Activated CD4-positive, alpha-beta memory T cell treated with anti-CD3 and anti-CD28 coated beads for 36 hours (primary cell): ENCODE measurements at places on chromosomes 7 and 10. TPM values are rescaled to one million over a fixed set of nuclear protein-coding genes. Genes with fewer than 3 reads are reported as not detected.

FEZF1 gene
- total RNA-seq = not detected

SH2D4B gene
- not detected for total RNA-seq

RPS24 gene
- total RNA-seq = 1,722 TPM

SORBS1 gene
- 1.8 TPM for total RNA-seq

ZP3 gene
- total RNA-seq = 20.4 TPM

CDHR1 gene
- total RNA-seq = 0.75 TPM

CCL26 gene
- 1.3 TPM for total RNA-seq

OR2A12 gene
- total RNA-seq = not detected

GATA3 gene
- total RNA-seq = 46.3 TPM

GRCh38 chr10:69318867-69319727, 40.8 kb downstream of the HK1 start:
- H3K27me3 ChIP-seq = no peaks in the 10 kb centered on the region
- peaks cover 56% of the 10 kb centered on the region for H3K4me1 ChIP-seq
- peak overlapping the region; percentile 97 for H3K27ac ChIP-seq
- peak; percentile 90 for DNase-seq
- peak overlapping the region; percentile 99 for H3K4me3 ChIP-seq

- H3K36me3 ChIP-seq = no peaks in the 10 kb centered on the region
- no peaks in the 10 kb centered on the region for H3K4me1 ChIP-seq
- H3K27ac ChIP-seq = no peak overlapping the region
Measured at GRCh38 chr10:52965938-52966401, 193.4 kb upstream of the MBL2 start.

- no peak overlapping the region for H3K27ac ChIP-seq
- no peak for DNase-seq
- no peaks in the 10 kb centered on the region for H3K36me3 ChIP-seq
- H3K27me3 ChIP-seq = peaks cover 21% of the 10 kb centered on the region
Measured at GRCh38 chr7:150829426-150829825, 22.9 kb upstream of the AOC1 start.

- peaks cover 6% of the 10 kb centered on the region for H3K27me3 ChIP-seq
- no peaks in the 10 kb centered on the region for H3K36me3 ChIP-seq
- H3K4me1 ChIP-seq = no peaks in the 10 kb centered on the region
- DNase-seq = no peak
Measured at GRCh38 chr10:121681997-121682687, 83.9 kb upstream of the FGFR2 start.

DNA sequence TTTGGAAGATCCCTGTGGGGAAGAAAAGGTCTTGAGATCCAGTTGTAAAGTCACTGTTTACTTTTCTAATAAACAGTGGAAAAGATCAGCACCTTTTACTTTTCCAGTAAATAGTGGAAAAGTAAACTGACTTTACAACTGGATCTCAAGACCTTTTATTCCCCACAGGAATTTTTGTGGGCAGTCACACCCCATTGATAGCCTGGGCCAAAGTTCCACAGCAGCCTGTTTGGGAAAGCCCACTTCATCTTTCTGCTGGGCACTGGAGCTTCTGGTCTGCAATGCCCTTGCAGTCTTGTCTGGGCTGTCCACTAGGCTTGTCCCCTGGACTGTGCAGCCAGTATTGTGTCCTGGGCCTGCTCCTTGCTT, 50.2 kb downstream of the ADCY1 start:
- no peak overlapping the region for H3K4me3 ChIP-seq
- H3K36me3 ChIP-seq = no peaks in the 10 kb centered on the region
- no peaks in the 10 kb centered on the region for H3K4me1 ChIP-seq
- no peak overlapping the region for H3K27ac ChIP-seq
- no peaks in the 10 kb centered on the region for H3K27me3 ChIP-seq

DNA sequence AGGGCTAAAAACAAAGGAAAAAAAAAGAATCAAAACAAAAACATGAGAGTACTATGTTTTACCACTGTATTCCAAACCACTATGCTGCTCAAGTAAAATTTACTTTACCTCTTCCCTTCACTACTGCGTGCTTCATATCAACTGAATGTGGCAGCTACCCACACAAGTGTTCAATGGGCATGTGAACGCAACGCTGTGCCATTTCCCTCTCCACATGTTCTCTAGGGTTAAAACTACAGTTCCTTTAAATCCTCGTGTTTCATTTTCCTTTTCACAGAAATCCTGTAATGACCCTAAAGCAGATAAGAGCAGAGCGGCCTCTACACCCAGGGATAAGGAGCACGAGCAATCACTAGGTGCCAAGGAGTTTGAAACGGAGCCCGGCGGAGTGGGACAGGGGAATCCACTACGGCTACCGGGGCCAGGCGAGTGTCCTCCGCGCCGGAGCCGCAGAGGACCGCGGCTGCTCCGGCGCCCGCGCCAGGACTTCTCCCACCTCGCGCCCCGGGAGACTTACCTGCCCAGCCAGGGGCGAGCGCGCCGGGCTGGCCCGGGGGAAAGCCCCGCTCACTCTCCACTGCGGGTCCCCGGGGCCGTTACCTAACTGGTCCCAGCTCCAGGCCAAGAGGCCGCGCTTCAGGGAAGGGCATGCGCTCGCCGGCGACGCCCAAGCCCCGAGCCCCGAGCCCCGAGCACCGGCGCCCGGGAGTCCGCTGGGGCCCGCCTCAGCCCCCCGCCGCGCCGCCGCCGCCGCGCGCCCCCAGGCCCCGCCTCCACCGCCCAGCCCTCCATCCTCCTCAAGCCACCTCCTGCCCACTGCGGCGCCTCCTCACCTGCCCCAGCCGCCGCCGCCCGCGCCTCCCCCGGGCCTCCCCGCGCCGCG, 711 bp downstream of the NAMPT start:
- H3K4me3 ChIP-seq = peak overlapping the region; percentile 90
- H3K27me3 ChIP-seq = peaks cover 2% of the 10 kb centered on the region
- peak overlapping the region; percentile 99 for H3K27ac ChIP-seq
- H3K36me3 ChIP-seq = peaks cover 49% of the 10 kb centered on the region
- DNase-seq = peak; percentile 60
- H3K4me1 ChIP-seq = peaks cover 53% of the 10 kb centered on the region

DNA sequence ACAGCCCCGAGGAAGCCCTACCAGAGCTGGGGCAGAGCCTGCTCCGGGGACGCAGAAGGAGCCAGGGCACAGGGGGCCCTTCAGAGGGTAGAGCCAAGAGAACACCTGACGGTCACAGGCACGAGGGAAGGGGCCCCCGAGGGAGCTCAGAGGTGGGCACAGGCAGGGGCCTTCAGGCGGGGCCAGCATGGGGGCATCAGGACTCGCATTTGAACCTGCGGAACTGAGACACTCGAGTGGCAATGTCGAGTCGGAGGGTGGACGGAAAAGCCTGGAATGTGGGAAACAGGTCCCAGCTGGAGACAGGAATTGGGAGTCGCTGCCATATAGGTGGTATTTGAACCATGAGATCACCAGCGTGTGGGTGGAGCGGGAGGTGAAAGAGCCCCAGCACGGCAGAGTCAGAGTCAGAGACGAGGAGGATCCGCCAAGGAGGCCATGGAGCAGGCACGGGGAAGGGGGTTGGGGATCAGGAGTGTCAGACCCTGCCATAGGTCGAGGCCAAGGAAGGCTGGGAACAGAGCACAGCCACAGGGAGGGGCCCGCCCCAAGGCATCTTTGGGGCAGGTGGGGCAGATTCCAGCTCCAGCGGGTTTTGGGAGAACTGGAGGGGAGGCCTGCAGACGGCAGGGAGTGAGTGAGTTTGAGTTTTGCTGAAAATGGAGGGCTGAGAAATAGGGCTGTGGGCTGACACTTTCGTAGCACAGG, 13.8 kb downstream of the STK32C start:
- H3K36me3 ChIP-seq = no peaks in the 10 kb centered on the region
- H3K27ac ChIP-seq = no peak overlapping the region
- no peak for DNase-seq
- no peaks in the 10 kb centered on the region for H3K27me3 ChIP-seq
- H3K4me3 ChIP-seq = no peak overlapping the region

GRCh38 chr7:28955718-28956607, 2.2 kb downstream of the TRIL start:
- H3K4me3 ChIP-seq = peak overlapping the region; percentile 20
- H3K27me3 ChIP-seq = peaks cover 65% of the 10 kb centered on the region
- H3K27ac ChIP-seq = no peak overlapping the region
- no peaks in the 10 kb centered on the region for H3K36me3 ChIP-seq
- peak; percentile 47 for DNase-seq

DNA sequence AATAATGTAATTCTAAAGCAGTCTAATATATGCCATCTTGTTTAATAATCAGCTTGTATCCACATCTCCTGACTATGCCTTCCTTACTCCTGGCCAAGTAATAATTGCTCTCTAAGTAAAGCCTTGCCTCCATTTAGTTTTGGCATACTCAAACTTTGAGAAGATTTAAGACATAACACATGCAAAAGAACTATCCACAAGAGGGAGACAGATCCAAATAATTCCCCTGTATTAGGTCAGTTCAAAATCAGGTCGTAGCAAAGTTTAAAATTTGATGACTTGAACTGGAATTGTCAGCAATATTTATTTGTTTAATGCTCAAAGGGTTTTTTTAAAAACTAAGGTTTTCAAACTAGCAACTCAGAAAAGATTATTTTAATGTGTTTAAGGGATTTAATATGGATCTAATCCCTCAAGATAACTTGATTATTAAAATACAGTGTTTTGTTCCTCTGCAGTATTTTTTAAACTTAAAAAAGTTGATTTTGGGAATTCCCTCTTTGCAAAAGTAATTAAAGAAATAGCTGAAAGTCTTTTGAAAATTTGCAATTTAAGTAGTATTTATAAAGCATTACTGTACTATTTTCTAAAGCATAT, 95.3 kb downstream of the HDAC9 start:
- H3K4me1 ChIP-seq = no peaks in the 10 kb centered on the region
- no peak overlapping the region for H3K27ac ChIP-seq
- no peak for DNase-seq

DNA sequence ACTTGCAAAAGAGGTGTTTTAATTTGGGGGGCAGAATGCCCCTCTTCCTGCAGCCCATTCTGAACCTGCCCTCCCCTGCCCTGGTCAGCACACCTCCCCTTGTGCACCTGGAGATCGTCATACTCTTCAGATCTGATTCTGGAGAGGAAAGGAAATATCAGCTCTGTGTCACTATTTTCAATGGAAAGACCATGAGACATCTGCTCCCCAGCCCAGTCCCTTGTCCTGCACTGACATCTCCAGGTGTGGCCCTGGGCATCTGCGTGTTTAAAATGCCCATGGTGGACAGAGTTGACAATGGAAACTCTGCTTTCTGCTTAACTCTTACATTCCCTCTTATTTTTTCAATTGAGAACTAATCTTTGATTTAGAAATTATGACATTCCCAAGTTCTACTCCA, 41.6 kb upstream of the RASGEF1A start:
- DNase-seq = no peak
- H3K36me3 ChIP-seq = no peaks in the 10 kb centered on the region
- H3K27ac ChIP-seq = no peak overlapping the region
- peaks cover 44% of the 10 kb centered on the region for H3K4me1 ChIP-seq
- H3K27me3 ChIP-seq = no peaks in the 10 kb centered on the region

DNA sequence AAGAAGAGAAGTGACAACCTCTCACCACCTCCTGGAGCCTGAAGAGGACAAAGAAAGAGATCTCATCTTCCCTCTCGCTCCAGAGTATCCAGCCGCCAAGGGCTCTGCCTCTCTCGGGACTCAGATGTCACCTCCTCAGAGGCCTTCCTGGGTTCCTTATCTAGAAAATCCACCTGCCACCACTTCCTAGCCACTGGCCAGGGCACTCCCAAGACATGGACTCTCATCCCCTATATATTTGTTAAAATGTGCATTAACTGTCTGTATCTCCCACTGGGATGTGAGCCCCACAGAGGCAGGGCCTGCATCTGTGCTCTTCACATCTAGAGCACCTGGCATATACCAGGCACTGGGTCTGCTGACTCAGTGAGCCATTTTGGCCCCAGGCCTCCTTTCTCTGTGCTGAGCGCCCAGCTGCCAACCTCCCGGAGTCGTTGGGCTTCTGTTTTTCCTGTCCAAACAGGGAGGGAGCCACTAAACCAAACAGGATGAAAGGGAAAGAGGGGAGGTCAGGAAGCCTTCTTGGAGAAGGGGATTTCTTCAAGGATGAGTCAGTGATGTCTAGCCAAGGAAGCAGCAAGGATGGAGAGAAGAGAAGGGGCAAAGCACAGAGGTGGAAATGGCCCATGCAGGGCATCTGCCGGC, 58.9 kb downstream of the KCNMA1 start:
- no peaks in the 10 kb centered on the region for H3K27me3 ChIP-seq
- DNase-seq = no peak
- no peaks in the 10 kb centered on the region for H3K36me3 ChIP-seq
- H3K4me3 ChIP-seq = no peak overlapping the region
- no peak overlapping the region for H3K27ac ChIP-seq
- H3K4me1 ChIP-seq = no peaks in the 10 kb centered on the region

DNA sequence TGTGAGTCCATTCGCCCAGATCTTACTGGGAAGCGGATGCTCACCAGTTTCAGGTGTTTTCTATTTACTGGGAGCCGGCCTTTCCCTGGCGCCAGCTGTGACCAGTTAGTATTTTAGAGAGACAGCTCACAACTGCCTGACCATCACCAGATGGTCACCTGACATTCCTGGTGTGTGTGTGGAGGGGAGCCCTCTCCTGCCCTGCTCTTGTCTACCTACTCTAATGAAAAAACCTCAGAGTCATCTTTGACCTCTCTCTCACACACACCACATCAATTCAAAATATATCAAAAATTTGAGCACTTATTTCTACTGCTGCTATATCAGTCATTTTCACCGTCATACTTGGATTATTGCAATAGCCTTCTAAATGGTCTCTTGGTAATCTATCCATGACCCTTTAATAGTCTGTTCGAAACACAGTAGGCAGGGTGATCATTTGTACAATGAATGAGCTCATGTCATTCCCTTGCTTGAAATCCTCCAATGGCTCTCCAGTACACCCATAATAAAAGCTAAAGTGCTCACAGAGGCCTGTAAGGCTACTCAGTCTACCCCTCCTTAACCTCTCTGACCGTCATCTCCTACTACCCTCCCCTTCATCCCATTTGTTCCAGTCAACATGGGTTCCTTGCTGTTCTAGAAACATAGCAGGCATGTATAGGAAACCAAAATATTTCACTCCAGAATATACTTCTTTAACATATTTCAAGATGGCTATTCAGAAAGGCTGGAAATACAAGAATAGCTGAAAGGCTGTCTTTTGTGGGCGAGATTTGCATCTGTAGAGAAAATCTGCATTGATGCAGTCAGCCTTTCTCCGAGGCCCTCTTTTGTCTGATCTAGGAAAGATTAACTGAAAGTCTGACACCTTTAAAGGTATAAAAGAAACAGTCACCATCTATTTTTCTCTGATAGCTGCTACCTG, 17.5 kb upstream of the NT5C3A start:
- H3K36me3 ChIP-seq = no peaks in the 10 kb centered on the region
- H3K4me3 ChIP-seq = no peak overlapping the region
- H3K27me3 ChIP-seq = peaks cover under 1% of the 10 kb centered on the region
- peaks cover 19% of the 10 kb centered on the region for H3K4me1 ChIP-seq
